Stimulated activated CD4-positive, alpha-beta T cell treated with anti-CD3 and anti-CD28 coated beads, Interleukin-12 subunit alpha, Interleukin-12 subunit beta, amount 100 ng/mL, for 48 hours (primary cell): ENCODE measurements at places on chromosomes 6 and 20.
A peak's percentile ranks its signal among the peaks of the same experiment; 100 is the strongest.

- no peak for DNase-seq
These were observed 142.6 kb downstream of the MAP3K7 start for GRCh38 chr6:90444160-90444714.

DNA sequence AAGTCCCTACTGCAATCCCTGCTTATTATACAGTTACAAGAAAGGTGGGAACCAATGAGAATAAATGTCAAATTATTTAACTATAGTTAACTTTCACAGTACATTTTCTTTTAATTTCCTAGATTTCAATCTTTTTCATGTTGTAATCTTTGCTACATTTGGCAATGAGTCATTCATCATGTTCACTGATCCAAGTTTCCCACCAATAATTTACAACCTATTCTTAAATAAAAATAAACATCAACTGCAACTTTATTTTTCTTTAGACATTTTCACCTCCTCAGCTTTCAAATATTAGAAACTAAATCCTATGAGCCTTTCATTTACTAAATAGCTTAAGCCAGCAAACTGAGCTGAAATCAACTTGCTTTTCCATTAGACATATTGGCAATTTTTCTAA is 541.3 kb upstream of the BTBD3 start:
- no peak for DNase-seq

DNA sequence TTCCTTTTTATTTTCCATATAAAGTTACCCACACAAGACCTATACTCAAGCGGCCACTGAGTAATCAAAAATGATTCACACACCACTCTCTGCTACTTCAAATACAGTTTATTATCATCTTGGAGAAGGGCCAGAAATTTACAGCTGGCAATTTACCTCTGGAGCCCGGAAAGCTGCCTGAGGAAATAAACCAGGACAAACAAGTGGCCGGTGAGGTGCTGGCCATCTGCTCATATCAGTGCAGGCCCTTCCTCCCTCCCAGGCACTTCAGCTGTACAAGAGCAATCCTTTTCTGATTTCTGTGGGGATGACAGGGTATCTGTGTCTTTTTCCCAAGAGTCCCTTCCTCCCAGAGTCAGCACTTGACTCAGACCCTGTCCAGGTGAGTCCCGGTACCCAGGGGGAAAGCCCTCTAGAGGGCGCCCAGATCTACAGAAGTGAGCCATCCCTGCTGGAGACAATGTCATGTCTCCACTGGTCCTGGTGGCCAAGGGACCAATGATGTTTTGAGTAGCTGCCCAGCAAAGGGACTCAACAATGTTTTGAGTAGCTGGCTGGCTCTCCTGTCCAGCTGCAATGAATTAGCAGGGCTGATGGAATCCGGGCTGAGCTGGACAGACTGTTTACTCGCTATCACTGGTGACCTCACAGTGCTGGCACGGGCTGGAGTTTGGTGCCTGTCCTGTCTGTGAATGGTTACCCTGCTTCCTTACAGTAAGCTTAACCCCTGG is 23.6 kb downstream of the LRP11 start:
- no peak for DNase-seq

DNA sequence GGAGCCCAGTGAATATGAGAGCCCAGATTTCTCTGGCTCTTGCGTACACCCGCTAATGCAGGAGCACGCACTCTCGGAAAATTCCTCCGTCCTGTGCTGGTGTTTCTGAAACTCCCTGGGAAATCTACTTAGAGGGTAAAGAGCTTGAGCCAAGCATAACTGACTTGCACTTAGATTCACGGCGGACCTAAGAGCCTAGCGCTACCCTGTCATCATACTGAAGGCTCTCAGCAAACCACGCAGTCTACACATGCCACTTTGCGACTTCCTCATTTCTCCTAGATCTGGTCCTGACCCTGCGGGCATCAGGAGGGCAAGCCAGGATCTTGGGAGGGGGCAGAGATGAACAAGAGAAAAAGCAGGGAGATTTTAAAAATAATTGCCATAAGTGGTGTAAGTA is 324.7 kb downstream of the CD83 start:
- DNase-seq = no peak

- no peak for DNase-seq
These were observed 543.8 kb upstream of the JAG1 start for GRCh38 chr20:11217326-11218172.

DNA sequence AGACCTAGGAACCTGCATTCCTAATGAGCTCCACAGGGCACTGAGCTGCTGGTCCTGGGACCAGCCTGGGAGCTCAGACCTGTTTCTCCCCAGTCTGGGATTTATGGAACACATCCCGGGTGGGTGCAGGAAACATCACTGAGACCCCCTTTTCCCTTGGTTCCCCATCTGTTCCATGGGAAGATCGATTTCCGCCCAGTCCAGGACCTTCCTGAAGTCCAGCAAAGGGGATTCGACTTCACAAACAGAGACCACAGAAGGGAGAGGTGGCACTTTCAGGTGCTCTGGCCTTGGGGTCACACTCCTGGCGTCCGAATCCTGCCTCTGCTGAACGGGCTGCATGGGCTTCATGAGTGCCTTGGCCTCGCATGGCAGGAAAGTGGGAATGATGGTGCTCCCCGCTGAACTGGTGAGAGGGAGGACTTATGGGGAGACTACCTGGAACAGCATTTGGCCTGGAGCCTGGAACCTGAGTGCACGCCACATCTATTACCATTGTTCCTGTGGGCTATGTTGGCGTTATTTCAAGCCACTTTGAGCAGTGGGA is 296.3 kb downstream of the TAF4 start:
- DNase-seq = no peak

DNA sequence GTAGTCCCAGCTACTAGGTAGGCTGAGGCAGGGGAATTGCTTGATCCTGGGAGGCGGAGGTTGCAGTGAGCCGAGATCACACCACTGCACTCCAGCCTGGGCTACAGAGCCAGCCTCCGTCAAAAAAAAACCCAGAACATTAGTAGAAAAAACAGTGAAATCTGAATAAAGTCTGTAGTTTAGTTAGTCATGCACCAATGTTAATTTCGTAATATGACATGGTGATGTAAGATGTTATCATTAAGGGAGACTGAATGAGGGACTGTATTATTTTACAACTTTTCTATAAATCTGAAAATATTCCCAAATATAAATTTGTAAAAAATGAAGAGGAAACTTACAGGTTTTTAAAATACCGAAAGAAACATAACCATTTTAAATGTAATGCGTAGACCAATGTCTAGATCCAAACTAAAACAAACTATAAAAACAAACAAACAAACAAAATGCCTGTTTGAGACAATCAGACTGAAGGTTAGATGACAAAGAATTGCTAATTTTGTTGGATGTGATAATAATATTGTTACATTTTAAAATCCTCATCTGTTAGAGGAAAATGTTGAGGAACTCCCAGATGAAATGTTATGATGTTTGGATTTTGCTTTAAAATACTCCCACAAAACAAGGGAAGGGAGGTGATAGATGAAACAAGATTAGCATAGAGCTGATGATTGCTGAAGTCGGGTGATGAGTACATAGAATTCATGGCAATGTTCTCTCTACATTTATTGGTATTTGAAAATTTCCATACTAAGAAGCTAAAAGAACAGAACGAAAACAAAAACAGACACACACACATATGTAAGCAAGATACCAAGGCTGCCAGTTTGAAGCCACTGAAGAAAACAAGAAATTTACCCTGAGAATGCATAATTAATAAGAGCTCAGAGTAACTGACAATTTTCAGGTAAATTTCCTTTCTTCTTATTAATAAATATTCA is 1.8 kb downstream of the GSTA4 start:
- DNase-seq = no peak

DNA sequence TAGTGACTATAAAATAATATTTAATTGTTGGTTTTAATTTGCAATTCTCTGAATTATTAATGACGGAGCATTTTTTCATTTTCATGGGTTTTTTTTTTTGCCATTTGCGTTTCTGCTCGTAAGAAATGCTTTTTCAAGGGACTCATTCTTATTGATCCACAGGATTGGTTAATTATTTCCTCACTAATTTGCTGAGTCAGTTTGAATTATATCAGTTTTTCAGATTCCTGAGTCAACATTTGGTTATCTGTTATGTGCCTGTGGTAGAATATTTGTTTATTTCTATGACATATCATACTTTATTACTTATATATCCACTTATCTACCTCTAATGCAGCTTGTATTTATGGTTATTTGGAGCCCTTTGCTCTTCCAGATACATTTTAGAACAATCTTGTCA is 257.0 kb upstream of the BTBD3 start:
- no peak for DNase-seq

DNA sequence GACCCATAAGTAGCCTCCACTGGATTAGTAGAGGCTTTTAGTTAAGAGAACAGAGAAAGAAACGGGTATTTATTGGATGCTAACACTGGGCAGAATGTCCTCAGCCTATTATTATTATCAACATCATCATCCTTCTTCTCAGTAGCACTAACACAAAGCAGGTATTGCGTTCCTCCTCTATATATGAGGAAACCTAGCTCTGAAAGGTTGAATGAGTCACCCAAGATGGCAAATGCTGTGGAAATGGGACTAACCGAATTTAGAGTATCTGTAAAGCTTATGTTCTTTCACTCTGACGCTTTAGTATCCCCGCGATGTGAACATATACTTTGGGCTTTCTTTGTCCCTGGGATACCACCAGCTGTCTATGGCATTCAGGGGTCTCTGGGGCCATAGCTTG is 77.0 kb downstream of the ADTRP start:
- no peak for DNase-seq

DNA sequence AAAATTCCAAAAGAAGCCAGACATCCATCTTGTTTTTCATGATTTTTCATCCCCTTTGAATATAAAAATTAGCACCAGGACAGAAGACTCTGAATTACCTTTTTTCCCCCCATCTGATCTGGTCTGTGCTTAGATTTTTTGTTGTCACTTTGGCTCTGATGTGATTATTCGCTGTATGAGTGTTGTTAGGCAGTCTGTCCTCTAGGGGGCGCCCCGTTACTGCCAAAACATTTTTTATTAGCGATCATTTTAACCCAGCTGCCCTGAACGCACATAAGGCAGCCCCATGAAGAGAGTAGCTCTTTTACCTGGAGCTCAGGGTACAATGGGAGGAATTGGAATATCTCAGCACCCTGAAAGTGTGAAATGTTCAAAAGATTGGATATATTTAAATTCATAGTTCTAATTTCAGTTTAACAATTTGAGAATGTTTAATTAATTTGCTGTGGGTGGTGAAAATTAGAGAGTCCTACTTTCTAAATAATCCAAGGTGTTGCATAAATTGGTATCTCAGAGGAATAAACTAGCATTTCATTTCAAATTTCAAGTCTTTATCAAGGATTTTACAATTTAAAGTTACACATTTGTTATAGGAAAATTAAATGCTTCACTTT is 60.8 kb downstream of the PRPH2 start:
- DNase-seq = peak; percentile 77

- DNase-seq = no peak
These were observed 2.2 kb downstream of the SLC22A2 start for GRCh38 chr6:160256445-160256844.

DNA sequence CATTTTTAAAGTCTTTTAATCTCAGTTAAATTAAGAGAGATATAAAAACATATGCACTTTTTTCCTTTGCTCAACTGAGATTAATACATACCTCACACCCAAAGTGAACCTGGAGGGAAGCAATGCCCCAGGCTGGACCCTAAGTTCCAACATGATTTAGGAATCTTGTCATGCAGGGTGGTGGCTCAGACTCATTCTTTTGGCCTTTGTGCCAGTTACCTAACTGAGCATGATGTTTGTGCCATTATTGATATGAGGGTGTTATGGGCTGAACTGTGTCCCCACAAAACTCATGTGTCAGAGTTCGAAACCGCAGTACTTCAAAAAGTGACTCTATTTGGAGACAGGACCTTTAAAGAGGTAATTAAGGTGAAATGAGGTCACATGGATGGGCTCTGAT is 188.0 kb downstream of the ARHGAP18 start:
- DNase-seq = no peak

- DNase-seq = no peak
These were observed 4.2 kb downstream of the VEGFA start for GRCh38 chr6:43773980-43774775.

GRCh38 chr6:99608886-99609482 is 2.4 kb downstream of the PRDM13 start:
- no peak for DNase-seq

GRCh38 chr6:32589596-32590449 is at the start of gene HLA-DRB1:
Gene HLA-DRB1 (minus strand): TSS chr6:32589848. CDS start chr6:32589742, 106 bp downstream.
- no peak for DNase-seq

DNA sequence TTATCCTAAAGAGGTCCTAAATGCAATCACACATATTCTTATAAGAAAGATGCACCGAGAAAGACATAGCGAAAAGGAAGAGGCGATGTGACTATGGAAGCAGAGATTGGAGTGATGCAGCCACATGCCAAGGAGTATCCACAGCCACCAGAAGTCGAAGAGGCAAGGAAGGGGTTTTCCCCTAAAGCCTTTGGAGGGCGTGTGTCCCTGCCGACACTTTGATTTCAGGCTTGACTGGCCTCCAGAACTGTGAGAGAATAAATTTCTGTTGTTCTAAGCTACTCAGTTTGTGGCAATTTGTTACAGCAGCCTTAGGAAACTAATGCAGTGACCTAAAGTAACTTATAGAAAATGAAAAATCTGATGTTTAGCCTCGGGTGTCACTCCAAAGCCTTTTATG is 179.5 kb upstream of the CITED2 start:
- no peak for DNase-seq

GRCh38 chr6:42402184-42402583 is 49.5 kb downstream of the TRERF1 start:
- peak; percentile 44 for DNase-seq

- peak; percentile 2 for DNase-seq
These were observed 141.5 kb downstream of the ANKRD60 start for GRCh38 chr20:58086763-58087561.

GRCh38 chr6:5260111-5260620 is 584 bp downstream of the LYRM4 start:
- peak; percentile 62 for DNase-seq

DNA sequence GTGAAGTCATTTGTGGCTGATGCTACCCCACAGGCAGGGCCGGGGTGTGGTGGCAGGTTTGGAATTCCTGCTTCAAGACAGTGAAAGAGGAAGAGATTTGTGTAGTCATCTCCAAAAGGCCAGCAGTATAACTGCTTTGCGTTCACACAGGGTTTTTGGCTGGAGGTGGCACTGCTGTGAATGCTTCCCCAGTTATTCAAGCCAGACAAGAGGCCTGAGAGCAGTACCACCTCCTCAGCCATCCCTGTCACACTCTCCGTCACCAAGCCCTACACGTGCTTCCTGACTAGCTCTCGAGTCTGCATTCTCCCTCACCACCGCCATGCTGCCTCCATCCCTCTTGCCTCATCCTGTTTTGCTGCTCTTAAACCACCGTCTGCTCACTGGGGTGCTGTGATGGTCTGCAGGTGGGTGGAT is 23.9 kb downstream of the ARMC2 start:
- DNase-seq = no peak

GRCh38 chr20:4787820-4788219 is 66.1 kb downstream of the PRND start:
- no peak for DNase-seq

DNA sequence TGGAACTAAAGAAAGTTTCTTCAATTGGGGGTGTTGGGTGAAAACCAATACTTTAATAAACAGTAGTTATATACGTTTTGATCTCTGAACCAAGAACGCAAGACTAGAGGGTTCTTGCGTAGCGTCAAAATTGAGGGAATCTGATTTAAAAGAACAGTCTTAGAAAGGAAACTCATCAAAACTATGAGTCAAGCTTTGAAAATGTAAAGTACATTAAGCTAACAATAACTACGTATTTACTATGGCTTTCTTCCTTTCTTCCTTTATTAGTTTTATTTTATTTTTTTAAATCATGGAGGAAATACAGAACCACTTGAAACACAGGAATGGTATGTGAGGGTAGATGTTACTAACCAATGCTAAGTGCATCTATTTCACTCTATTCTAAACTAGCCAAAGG is 287.0 kb upstream of the RSPO3 start:
- DNase-seq = no peak
